ENCODE measurements at places on chromosomes 5 and 9. TPM values are rescaled to one million over a fixed set of nuclear protein-coding genes. Genes with fewer than 3 reads are reported as not detected.

Gene PCDHGA6
- total RNA-seq, result 0.29 TPM

Gene WHRN
- total RNA-seq, result 3.9 TPM

Gene C9
- total RNA-seq, result not detected

Gene MAMDC4
- 5.7 TPM for total RNA-seq

Gene SEMA5A
- total RNA-seq, result not detected

Gene CCDC152
- total RNA-seq, result not detected

Gene SWI5
- total RNA-seq, result 43.6 TPM

Gene SELENOP
- 0.61 TPM for total RNA-seq

Gene AGGF1
- total RNA-seq, result 9.3 TPM

Gene MAMDC2
- 0.43 TPM for total RNA-seq

Gene SLC6A19
- total RNA-seq, result 0.07 TPM

Gene GPX3
- total RNA-seq, result 12.1 TPM

Gene SPATA31C1
- not detected for total RNA-seq

Gene NR5A1
- total RNA-seq, result not detected

Gene PCDHB2
- total RNA-seq, result 4.5 TPM

Gene TMEM174
- not detected for total RNA-seq

Gene OR1Q1
- not detected for total RNA-seq
